ENCODE measurements at places on chromosomes 5 and 9.

DNA sequence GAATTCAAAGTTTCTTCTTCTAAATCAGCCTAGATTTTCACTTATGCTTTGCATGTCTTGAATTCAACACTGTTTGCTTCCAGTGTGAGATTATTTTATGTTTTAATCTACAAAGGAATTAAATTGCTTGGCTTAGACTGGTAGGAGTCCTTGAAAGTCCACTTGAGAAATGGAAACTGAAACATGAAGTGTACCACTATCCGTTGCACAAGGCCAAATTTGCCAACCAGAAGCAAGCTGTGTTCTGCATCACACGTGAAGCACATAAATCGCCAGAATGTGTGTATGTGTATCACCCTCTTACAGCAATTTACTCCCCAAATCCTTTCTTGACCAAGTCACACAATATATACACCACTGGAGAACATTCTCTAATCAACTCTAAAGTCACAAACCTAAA lies 10.3 kb downstream of the SEMA6A start:
- DNase-seq = no peak

GRCh38 chr5:177366528-177367322 lies 9.0 kb downstream of the RGS14 start:
- DNase-seq = no peak

DNA sequence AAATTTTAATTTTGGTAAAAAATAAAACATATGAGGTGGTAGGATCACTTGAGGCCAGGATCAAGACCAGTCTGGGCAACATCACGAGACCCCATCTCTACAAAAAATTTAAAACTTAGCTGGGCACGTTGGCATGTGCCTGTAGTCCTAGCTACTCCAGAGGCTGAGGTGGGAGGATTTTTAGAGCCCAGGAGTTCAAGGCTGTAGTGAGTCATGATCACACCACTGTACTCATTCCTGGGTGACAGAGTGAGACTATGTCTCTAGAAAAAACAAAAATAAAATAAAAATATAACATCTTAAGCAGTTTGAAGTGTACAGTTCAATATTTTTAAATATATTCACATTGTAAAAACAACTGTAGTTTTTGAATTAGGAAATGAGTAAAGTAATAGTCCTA lies 108.3 kb downstream of the SMIM15 start:
- no peak for DNase-seq

DNA sequence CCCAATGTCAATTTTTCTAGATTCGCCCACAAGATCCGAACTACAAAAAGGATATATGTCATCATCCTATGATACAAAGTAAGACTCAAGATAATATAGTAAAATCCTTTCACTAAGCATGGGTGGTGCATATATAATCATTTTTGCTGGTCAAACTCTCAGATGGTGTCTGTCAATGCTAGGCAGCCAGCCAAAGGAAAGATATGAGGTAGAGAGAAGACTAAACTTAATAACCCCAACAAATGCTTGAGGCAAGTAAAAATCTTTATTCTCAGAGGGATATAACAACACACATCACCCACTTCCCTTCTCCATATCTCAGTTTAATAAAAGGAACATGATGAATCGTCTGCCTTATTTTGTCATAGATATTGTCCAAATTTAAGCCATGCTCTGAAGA lies 841.2 kb upstream of the DMAC1 start:
- DNase-seq = no peak

DNA sequence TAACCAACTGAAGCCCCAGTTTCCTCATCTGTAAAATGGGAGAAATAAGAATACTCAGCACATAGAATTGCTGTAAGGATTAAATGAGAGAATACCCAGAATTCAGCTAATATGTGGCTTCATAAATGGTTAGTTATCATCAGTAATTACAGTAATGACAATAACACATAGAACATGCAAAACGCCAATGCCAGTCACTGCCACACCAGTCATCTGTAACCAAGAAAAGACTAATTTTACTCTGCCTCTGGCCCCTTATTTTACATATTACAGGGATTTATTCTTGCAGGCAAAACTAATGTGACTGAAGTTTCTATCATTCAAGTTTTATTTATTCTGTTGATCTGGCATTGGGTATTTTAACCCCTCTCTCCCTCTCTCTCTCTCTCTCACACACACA lies 46.5 kb downstream of the EBF1 start:
- no peak for DNase-seq

- DNase-seq = peak; percentile 67
Measured at GRCh38 chr9:129863059-129863690, 27.9 kb downstream of the USP20 start.

DNA sequence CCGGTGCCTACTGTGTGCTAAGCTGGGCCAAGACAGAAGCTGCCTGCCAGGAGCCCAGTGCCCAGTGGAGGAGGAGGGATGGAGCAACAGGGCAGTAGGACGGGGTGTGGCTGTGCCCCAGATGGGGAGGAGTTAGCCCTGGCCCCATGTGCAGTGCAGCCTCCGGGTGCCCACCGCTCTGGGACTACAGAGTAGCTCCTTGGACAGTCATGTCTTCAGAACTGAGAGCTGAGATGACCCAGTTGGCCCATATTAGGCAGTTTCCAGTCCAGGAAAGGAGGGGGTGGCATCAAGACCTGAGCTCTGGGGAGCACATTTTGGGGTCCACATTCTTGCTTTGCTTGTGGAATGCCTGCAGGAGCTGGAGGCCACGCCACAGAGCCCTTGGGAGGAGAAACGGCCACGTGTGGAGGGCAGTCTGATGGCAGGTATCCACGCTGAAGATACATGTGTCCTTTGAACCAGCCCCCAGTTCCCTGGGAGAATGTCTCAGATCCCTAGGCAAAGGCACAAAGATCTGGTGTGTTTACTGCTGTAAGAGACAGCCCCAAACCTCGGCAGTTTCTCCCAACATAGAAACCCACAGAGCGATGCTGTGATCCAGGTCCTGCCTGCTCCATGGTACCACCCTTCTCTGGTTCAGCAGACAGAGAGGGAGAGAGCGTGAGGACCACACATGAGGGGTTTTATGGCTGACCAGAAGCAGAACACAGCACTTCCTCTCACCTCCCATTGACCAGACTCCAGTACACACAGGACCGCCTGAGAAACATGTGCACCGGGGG lies 46.8 kb upstream of the FCN1 start:
- no peak for DNase-seq

DNA sequence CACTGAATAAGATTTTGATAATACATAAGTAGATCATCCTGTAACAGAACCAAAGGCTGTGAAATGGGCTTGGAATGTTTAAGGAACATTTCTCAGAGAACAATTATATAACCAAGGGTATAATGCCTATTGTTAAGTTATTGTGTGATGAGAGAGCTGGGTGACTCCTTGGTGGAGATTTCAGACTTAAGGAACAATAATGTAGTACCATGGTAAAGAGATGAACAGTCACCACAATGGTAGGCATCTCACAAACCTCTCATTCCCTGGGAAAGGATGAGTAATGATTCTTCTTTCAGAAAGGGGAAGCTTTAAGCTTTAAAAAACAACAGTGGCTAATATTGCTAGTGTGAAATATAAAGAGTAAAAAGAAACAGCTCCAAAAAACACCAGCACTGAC lies 147.4 kb downstream of the TRIM36 start:
- no peak for DNase-seq

DNA sequence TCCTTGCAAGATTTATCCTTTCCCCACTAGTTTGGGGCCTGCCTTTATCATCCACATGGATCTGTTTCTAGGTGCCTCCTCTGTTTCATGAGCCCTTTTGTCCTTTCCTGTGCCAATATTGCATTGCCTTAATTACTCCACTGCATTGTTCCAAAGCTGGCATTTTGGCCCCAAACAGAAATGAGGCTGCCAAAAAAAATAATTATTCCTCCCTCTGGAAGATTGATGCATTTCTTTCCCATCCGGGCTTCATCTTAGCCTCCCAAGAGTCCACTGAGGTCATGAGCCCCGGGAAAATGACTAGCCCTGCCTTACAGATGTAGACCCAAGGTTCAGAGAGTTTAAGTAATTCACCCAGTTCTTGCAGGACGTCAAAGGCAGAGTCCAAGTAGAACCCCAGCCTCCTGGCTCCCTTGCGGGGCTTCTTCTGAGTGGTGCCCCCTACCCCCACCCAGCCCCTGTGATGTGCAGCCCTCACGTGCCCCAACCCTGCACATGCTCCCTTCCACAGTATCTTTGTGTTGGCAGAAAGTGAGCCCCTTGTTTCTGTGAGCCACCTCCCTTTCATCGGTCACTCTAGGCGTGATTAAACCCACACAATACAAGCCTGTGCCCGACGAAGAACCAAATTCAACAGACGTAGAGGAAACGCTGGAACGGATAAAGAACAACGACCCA lies 62.1 kb downstream of the TMOD1 start:
- no peak for DNase-seq

GRCh38 chr9:35646153-35646532 lies 4.6 kb downstream of the SIT1 start:
- DNase-seq = no peak

GRCh38 chr9:89891591-89892304 lies 286.9 kb downstream of the GADD45G start:
- no peak for DNase-seq

- DNase-seq = no peak
Measured at GRCh38 chr5:126998201-126998631, 32.1 kb downstream of the MARCHF3 start.

DNA sequence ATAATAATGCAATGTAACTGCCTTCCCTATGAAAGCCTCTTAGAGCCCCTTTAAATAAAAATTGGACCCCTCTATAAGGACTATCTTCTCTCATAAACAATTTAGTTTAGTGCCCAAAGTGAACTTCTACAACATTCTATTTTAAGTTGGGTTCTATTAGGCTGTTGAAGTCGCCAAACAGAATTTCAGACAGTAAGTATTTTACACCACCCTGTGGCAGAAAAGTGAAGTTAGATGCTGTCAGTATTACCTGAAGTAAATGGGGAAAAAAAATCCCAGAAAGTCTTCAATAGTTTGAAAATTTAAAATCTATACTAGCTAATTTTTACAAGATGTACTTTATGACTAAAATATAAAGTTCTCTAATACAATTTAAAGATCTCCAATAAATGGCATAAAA lies 29.5 kb downstream of the CAAP1 start:
- no peak for DNase-seq

- DNase-seq = no peak
Measured at GRCh38 chr5:146644831-146645230, 128.8 kb upstream of the GPR151 start.

GRCh38 chr5:123422433-123423277 lies 548 bp downstream of the CEP120 start:
- DNase-seq = peak; percentile 0

DNA sequence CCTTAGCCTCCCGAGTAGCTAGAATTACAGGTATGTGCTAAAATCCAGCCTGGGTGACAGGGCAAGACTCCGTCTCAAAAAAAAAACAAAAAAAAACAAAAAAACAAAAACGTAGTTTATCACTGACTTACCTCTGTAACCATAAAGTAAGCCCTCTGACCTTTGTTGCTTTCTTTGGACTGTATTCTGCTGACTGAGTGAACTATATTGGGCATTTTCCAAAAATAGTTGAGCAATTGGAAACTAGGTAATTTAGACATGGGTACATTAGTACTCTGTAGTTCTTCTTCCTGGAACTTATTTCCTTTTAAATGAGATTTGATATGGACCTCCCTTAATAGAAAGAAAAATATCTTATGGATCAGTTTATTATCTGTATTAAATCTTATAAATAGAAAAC lies 66.6 kb downstream of the ANKHD1 start:
- DNase-seq = no peak

GRCh38 chr9:18588002-18588401 lies 114.0 kb downstream of the ADAMTSL1 start:
- no peak for DNase-seq

DNA sequence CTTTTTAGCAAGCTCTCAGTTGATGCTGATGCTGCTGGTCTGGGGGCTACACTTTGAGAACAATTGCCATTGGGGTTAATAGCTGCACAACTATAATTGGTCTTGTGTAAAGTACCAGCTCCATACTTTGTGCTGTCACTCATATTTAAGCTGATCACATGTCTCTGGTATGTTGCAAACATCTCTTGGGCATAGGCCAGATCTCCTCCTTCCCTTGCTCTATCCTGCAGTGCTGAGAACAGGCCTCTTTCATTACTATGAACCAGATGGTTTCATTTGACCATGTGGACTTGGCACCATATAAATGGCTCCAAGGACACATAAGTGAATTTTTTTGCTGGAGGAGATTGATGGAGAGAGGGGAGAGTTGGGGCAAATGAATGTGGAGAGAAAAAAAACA lies 48.4 kb downstream of the DMRT2 start:
- DNase-seq = no peak

All from T-helper 2 cell (primary cell).